Naive thymus-derived CD4-positive, alpha-beta T cell (primary cell): ENCODE measurements at places on chromosomes 1 and 21. TPM values are rescaled to one million over a fixed set of nuclear protein-coding genes. Genes with fewer than 3 reads are reported as not detected.

DNA sequence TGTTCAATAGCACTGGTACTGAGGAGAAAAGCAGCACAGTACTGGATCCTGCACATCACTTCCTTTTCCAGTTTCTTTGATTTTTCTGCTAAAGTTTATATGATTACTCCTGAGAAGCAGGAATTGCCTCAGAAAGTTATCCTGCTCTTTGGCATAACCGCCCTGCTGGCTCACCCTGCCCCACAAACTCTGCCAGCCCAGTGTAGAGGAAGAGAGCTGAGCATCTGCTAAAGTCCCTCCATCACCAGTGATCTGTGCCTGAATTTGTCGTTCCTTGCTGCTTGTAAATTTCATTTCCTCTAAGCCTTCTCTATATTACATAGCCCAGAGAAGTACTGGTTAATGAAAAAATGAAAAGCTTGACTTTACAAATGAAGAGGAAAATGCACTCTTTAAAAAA, 87.0 kb upstream of the C1orf21 start:
- H3K4me3 ChIP-seq, result no peak overlapping the region
- no peak overlapping the region for H3K27ac ChIP-seq
- H3K27me3 ChIP-seq, result no peaks in the 10 kb centered on the region
- H3K4me1 ChIP-seq, result no peaks in the 10 kb centered on the region

GRCh38 chr1:10917513-10918454, 94.7 kb upstream of the TARDBP start:
- no peaks in the 10 kb centered on the region for H3K36me3 ChIP-seq
- no peak overlapping the region for H3K27ac ChIP-seq
- H3K4me3 ChIP-seq, result no peak overlapping the region
- no peaks in the 10 kb centered on the region for H3K27me3 ChIP-seq

The PFKFB2 gene
- total RNA-seq, result 4.5 TPM

DNA sequence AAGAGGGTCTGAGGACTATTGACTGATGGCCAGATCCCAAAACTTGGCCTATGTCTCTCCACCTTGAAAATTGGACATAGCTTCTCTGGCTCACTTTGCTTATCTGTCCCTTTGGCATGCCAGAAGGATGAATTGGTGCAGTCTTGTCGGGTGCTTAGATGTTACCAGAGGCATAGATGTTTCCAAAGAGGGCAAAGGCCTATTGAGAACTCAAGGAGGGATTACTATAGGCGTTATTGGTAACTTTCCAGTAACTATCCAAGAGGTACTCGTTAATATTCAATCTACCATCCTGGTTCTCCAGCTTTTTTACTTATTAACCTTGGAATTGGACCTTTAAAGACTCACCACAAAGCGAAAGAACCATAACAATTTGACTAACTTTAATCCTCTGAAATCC, 368.3 kb upstream of the ESRRG start:
- H3K4me3 ChIP-seq, result no peak overlapping the region
- no peaks in the 10 kb centered on the region for H3K4me1 ChIP-seq
- no peaks in the 10 kb centered on the region for H3K27me3 ChIP-seq
- no peak for DNase-seq
- no peak overlapping the region for H3K27ac ChIP-seq
- H3K36me3 ChIP-seq, result no peaks in the 10 kb centered on the region

DNA sequence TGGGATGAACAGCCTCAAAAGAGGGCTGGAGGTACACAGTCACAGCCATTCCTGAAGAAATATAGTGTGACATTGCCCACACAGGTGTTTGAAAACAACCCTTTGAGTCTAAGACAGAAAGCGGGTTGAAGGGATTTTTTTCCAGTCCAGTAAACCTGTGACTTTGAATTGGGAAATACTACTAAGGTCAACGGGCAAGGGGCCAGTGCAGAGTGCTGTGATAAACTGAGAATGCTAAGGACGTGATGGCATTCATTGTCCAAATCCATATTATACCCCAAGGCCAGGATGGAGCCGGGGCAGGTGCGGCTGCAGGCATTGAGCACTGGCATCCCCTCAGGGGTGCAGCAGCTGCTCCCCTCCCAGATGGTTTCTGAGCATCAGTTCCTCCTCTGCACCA, 36.6 kb downstream of the KIAA0040 start:
- H3K27ac ChIP-seq, result no peak overlapping the region
- H3K27me3 ChIP-seq, result no peaks in the 10 kb centered on the region
- no peaks in the 10 kb centered on the region for H3K36me3 ChIP-seq
- H3K4me3 ChIP-seq, result no peak overlapping the region
- peaks cover 9% of the 10 kb centered on the region for H3K4me1 ChIP-seq
- DNase-seq, result no peak

GRCh38 chr1:237921306-237921705, 30.6 kb upstream of the ZP4 start:
- no peak overlapping the region for H3K27ac ChIP-seq
- H3K27me3 ChIP-seq, result no peaks in the 10 kb centered on the region
- no peak overlapping the region for H3K4me3 ChIP-seq

The MYOC gene
- total RNA-seq, result not detected

DNA sequence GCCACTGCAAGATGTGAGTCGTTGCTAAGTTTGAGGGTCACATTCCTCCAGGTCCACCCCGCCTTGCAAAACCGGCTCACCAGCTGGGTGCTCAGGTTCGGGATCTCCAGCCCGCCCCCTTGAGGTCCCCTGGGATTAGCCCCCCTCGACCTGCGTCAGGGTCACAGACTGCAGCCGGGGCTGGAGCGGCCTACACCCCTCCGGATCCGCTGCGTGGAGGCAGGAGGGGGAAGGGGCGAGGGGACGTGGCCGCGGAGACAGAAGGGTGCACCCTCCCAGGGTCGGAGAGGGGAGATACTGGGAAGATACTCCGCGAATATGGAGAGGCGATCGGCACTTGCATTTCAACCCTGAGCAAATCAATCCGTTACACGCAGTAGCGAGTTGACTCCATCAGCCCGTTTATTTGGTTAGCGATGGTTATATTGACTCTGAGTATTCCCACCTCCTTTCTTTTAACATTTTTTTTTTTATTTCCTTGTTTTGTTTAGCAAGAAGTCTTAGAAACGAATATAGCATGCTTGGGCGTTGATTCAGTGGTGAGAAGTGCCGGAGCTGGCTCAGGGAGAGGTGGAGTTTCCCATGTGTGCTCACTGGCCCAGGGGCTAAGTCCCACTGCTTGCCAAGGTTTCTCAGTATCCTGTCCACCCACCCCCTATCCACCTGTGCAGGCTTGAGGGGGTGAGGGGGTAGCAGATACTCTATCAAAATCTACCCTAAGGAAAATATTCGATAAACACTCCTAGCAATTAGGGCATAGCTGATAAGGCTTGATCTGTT, 997 bp downstream of the IFNAR2 start:
- H3K27ac ChIP-seq, result peak overlapping the region; percentile 92
- H3K27me3 ChIP-seq, result no peaks in the 10 kb centered on the region
- no peaks in the 10 kb centered on the region for H3K36me3 ChIP-seq
- peak overlapping the region; percentile 83 for H3K4me3 ChIP-seq

DNA sequence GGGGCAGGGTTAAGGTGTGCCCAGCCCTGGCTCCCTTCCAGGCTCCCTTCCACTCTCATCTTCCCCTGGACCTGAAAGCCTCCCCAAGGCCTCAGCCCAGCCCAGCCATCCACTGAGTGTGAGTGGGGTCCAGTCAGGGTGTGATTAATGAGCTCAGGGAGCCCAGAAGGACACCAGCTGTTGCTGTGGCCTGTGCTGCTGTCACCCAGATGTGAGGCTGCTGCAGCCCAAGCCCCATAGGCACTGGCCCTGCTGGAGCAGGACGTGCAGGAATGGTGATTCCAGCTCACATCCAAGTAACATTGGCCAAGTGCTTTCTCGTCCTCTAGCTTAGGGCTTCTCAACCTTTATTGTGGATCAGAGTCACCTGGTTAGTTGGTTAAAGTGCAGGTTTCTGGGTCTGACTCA, 77.6 kb downstream of the EPHB2 start:
- no peak overlapping the region for H3K4me3 ChIP-seq
- H3K27ac ChIP-seq, result no peak overlapping the region
- no peaks in the 10 kb centered on the region for H3K36me3 ChIP-seq
- no peaks in the 10 kb centered on the region for H3K4me1 ChIP-seq
- no peak for DNase-seq

The CR1 gene
- total RNA-seq, result 50.1 TPM

The KCNJ6 gene
- total RNA-seq, result not detected

DNA sequence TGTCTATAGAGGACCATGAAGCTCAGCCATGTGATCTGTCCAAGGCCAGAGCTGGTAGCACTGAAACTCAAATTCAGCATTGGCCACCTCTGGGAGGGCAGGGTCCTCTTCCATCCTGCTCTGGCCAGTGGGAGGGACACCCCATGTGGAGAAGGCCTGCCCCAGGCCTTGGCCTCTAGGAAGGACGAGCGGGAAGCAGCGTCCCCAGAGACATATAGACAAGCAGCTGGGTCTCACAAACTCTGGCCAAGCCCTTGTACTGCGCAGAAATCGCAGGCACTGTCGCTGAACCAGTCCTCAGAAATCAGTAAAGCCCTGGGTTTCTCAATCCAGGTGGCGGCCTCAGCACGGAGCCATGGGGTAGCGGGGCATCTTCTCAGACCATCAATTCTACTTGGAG, 180.7 kb downstream of the HIVEP3 start:
- no peak for DNase-seq
- no peaks in the 10 kb centered on the region for H3K36me3 ChIP-seq
- no peak overlapping the region for H3K4me3 ChIP-seq

The RIPK4 gene
- total RNA-seq, result not detected in 2 replicates

DNA sequence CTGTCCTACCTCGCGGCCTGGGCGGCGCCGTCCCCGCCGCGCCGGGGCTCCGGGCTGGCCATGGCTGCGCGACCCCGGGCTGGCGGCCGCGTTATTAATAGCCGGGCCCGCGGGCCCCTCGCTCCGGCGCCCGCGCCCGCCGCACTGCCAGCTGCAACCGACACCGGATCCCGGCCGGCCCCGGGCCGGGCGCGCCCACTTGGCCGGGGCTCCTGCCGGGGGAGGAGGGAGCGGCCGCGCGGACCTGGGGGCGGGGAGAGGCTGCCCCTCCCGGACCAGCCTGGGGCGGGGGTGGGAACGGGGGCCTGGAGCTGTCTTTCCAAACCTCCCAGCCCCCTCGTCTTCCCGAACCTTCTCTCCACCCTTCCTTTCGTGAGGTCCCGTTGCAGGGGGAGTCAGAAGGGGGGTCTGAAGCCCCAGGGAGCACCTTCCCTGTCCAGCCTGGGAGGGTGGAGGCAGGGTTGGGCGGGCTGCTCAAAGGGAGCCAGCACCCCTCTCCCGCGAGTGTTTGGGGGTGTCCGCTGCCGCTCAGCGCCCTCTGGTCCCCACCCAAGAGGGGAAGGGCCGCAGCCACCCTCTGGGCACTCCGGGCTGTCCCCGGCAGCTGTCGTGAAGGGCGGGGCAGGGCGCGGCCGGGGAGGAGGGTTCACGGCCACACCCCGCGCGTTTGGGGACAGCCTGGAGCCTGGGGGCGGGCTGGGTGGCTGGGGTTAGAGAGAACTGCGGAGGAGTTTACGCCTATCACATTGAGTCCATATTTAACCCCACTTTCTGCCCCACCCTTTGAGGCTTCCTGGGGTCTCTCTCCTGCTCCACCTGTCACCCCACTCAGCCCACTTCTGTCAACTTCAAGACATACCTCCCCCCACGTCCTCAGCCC, at the start of gene SYNC:
Gene SYNC, minus strand, starts transcription at position 172 of the 880 bp plus-strand sequence. Its CDS starts 110 bp downstream, at position 62.
- H3K27ac ChIP-seq, result no peak within 1 kb of the TSS
- peaks cover 3% of the 10 kb centered on the region for H3K4me1 ChIP-seq
- no peaks in the 10 kb centered on the region for H3K36me3 ChIP-seq
- DNase-seq, result no peak
- peaks cover 3% of the 10 kb centered on the region for H3K27me3 ChIP-seq
- H3K4me3 ChIP-seq, result no peak within 1 kb of the TSS

DNA sequence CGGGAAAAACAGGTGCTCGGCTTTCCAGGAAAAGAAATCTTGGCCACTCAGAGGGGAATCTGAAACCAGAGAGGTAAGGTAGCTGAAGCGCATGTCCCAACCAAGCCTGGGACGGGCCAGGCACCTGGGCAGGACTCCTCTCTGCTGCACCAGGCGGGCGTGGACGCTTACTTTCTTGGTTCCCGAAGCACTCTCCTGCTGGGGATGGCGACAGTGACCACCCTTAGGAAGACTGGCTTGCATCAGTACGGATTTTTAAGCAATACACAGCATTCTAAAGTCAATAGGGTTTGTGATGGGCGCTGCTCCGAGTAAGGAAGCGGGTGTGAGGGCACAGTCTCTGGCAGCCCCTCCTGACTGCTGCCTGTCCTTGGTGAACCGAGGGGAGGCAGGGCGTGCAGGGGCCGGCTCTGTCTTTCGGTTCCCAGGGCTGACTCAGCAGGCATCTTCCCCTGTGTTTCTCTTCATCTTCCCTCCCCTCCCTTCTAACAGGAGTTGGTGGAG, 74.9 kb upstream of the ANGPTL1 start:
- H3K36me3 ChIP-seq, result no peaks in the 10 kb centered on the region
- no peaks in the 10 kb centered on the region for H3K27me3 ChIP-seq
- DNase-seq, result no peak
- H3K4me1 ChIP-seq, result no peaks in the 10 kb centered on the region
- H3K4me3 ChIP-seq, result no peak overlapping the region

The RWDD3 gene
- 24.9 TPM for total RNA-seq

DNA sequence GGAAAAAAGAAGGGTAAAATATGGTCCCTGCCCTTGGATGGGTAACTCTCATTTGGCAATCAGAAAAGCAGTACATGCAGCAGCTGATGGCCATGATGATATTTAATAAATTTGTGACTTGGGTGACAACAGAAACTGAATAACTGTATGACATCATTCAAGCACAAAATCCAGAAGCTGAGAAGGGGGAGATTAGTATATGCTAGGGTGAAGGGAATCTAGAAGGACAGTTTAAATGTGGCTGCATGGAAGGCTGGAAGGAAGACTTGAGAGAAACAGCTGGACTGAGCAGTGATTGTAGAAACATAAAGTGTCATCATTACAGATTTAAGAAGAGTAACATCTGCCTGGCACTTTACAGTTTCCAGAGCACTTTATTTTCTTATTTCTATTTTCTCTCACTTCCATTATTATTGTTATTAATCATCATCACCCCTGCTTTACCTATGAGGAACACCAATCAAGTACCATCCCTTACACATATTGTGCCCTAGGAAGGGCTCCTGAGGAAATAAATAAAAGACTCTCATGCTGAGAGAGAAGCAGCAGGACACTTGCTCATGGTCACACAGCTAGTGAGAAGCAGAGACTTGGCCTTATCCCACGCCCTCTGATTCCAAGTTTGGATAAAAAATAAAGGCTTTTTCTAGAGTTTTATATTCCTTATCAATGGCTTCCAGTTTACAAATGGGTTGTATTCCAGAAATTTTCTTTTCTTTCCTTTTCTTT, 207.2 kb downstream of the PBX1 start:
- no peak overlapping the region for H3K27ac ChIP-seq
- no peak for DNase-seq
- H3K4me3 ChIP-seq, result no peak overlapping the region
- H3K4me1 ChIP-seq, result no peaks in the 10 kb centered on the region
- H3K36me3 ChIP-seq, result no peaks in the 10 kb centered on the region
- no peaks in the 10 kb centered on the region for H3K27me3 ChIP-seq

- DNase-seq, result no peak
- no peaks in the 10 kb centered on the region for H3K27me3 ChIP-seq
- H3K4me1 ChIP-seq, result no peaks in the 10 kb centered on the region
- no peak overlapping the region for H3K4me3 ChIP-seq
- H3K36me3 ChIP-seq, result no peaks in the 10 kb centered on the region
- no peak overlapping the region for H3K27ac ChIP-seq
Observed at GRCh38 chr1:73673971-73674370, 524.0 kb downstream of the LRRIQ3 start.

- no peak overlapping the region for H3K4me3 ChIP-seq
- no peak overlapping the region for H3K27ac ChIP-seq
- H3K4me1 ChIP-seq, result no peaks in the 10 kb centered on the region
- no peak for DNase-seq
- H3K36me3 ChIP-seq, result no peaks in the 10 kb centered on the region
Observed at GRCh38 chr1:29713857-29714256, 477.5 kb downstream of the PTPRU start.
